Thoracic aorta (tissue), 2 donors: ENCODE measurements at places on chromosomes 5 and 9. TPM values are rescaled to one million over a fixed set of nuclear protein-coding genes. Genes with fewer than 3 reads are reported as not detected.

- no peak for DNase-seq
Measured at GRCh38 chr9:69798744-69799143, 21.9 kb upstream of the CFAP95 start.

- DNase-seq = no peak
Measured at GRCh38 chr5:87787625-87788256, 375.0 kb upstream of the CCNH start.

- no peak for DNase-seq
Measured at GRCh38 chr5:161001604-161002003, 149.6 kb upstream of the ATP10B start.

DNA sequence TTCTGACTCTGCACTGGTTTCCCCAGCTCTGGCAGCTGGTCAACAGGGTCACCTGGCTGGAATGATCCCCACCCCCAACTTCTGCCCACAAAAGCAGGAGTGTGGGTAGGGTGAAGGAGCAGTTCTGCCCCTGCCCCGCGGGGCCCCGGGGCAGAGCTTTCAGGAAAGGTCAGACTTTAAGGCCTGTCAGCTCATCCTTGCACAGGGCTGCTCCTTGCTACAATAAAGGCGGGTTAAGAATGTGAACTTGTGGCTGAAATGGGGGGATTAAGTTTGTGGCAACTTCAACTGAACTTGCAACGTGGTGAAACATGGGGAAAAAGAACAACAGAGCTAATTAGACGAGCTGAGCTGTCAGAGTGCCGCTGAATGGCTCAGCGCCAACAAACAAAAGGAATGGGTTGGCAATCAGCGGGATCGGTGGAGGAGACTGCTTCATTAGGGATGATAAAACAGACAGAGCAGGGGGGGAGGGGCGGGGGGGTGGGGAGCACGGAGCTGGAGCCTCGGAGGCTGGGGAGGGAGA, 50.8 kb downstream of the CRB2 start:
- DNase-seq = no peak

DNA sequence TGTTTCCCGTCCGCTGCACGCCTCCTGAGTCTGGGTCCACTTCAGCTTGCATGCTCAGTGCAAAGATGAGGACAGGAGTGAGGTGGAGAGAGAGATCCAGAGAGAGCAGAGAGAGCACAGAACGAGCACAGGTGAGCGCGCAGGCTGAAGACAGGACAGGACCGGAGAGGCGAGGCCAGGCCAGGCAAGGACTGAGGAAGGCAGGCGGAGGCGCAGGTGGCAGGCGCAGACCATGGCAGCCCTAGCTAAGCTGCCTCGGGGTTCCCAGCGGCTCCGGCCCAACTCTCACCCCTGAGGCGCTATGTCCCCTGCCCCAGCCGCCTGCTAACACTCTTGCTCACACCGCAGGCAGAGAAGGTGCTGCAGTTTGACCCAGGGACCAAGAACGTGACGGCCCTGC, 9.7 kb downstream of the GRIN1 start:
- no peak for DNase-seq

DNA sequence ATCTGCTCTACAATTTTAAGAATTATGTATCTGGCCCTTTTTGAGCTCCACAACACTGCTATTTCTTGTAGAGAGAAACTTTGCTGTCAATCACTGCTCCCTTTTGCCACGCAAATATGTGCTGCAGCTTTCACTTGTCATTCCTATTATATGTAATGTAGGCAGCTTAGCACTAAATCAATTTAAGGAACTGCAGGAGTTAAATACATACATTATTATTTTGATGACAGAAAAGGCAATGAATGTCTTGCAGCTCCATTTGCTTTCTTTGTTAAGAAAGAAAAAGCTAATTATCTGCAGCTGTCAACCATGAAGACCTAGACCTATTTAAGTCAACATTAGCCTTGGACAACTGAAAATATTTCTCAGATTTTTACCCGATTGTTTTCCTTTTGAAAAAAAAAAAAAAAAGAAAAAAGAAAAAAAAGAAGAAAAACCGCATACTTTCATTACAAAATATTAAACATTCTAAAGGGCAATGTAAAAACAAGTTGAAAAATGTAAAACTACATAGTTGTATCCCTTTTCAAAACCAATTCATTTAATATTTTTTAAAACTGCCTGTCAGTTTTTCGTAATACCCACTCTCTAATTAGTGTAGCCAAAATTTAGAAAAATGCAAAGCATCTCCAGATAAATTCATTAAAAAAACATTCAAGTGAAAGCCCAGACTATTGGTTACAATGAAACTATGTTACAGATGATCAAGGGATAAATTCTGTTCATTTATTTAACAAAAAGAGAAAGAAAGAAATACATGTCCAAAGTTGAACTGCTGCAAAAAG, 57.2 kb downstream of the RFX3 start:
- no peak for DNase-seq

- no peak for DNase-seq
Measured at GRCh38 chr9:75960551-75960950, 70.1 kb downstream of the PCSK5 start.

DNA sequence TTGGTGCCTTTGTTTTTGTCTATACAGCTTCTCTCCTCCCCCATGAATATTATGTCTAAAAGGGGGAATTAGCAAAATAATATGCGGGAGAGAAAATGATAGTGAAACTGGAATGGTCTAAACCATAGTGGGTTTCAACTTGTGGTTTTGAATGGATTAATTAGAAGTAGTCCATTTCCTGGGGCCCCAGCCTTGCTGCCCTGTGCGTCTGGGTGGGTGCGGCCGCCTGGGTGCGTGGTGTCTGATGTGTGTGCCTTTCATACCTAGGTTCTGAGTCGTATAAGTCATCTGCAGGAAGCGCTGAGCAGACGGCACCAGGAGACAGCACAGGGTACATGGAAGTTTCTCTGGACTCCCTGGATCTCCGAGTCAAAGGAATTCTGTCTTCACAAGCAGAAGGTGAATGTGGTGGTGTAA, 120.0 kb upstream of the CACNA1B start:
- DNase-seq = no peak

DNA sequence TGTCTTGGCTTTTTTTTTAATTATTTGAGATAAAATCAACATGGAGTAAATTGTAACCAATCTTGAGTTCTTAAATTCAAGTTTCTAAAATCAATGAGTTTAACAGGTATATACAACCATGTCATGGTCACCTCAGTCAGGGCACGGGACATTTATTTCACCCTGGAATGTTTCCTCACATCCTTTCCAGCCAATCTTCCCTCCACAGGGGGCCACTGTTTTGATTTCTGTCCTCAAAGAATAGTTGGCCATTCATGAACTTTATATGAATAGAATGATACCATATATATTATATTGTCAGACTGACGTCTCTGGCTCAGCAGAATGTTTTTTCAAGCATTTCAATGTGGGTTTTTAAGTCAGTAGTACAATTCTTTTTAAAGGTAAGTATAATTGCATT, 806 bp downstream of the ZNF474 start:
- DNase-seq = no peak

- DNase-seq = peak; percentile 62
Measured at GRCh38 chr9:35689542-35690293, at the start of gene TPM2. TSS of gene TPM2 (minus strand) at chr9:35689925. CDS start at chr9:35689817, 108 bp downstream.

- no peak for DNase-seq
Measured at GRCh38 chr5:115542086-115542485, 2.5 kb downstream of the FEM1C start.

- no peak for DNase-seq
Measured at GRCh38 chr5:65462139-65462705, 19.5 kb downstream of the ADAMTS6 start.

DNA sequence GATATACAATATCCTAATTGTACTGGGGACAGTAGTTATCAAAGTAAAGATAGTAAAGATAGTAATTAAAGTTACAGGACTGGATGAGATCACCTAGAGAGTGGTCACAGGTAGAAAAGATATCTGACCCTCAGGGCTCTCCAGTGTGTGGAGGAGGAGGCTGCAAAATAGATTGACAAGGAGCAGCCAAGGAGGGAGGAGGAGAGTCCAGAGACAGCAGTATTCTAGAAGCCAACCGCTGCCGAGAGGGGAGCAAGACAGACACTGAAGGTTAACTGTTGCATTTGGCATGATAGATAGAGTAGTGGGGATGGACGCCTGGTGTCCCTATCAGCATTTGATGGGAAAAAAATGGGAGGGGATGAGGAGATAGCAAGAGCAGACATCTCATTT, 17.0 kb upstream of the F2RL1 start:
- DNase-seq = no peak

- DNase-seq = no peak
Measured at GRCh38 chr5:24668050-24668449, 23.3 kb upstream of the CDH10 start.

GRCh38 chr5:73816656-73817420, 190.8 kb downstream of the ARHGEF28 start:
- no peak for DNase-seq

DNA sequence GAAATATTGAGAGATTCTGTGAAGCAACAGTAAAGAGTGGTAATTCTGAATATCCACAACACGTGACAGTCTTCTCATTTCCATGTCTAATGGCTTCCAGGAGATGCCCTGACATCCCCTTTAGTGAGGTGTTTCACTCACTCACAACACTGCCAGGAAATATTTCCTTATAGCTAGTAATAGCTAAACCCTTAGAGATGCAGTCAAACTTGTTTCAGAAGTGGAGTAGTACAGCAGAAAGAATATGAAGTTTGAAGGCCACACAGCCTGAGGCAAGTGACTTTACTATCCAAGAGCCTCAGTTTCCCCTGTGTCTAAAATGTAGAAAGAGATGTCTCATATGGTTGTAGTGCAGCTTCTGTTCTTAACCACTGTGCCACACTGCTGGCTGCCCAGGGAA, 139.2 kb downstream of the CDK5RAP2 start:
- no peak for DNase-seq

GRCh38 chr5:140548791-140549190, 1.3 kb downstream of the EIF4EBP3 start:
- no peak for DNase-seq

DNA sequence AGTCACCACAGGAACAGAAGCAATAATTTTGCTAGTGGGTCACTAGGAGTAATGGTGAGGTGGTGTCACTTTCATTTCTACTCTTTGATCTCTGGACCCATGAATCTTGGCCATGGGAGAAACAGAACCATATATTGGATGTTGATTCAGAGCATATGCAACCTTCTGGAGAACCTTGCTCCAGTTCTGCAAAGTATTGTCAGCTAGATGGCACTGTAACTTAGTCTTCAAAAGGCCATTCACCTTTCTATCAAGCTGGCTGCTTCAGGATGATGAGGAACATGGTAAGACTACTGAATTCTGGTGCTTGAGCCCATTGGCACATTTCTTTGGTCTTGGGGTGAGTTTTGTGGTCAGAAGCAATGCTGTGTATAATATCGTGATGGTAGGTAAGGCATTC, 129.1 kb upstream of the FBN2 start:
- DNase-seq = no peak

- no peak for DNase-seq
Measured at GRCh38 chr5:87997662-87998061, 271.0 kb downstream of the TMEM161B start.

GRCh38 chr5:90793183-90793582, 234.6 kb downstream of the ADGRV1 start:
- DNase-seq = no peak

The PLAC8L1 gene
- not detected for total RNA-seq

The ARHGEF37 gene
- 11.4 TPM for total RNA-seq

The CERT1 gene
- total RNA-seq = 43.7 TPM

The CFAP157 gene
- 0.27 TPM for total RNA-seq

The UBAC1 gene
- total RNA-seq = 37.9 TPM

The CORO2A gene
- 3.1 TPM for total RNA-seq

The ZMYND19 gene
- 10.8 TPM for total RNA-seq

The GALNT12 gene
- total RNA-seq = 30.1 TPM
